Fibroblast of the aortic adventitia (primary cell): ENCODE measurements at places on chromosomes 2 and 18. TPM values are rescaled to one million over a fixed set of nuclear protein-coding genes. Genes with fewer than 3 reads are reported as not detected.

DNA sequence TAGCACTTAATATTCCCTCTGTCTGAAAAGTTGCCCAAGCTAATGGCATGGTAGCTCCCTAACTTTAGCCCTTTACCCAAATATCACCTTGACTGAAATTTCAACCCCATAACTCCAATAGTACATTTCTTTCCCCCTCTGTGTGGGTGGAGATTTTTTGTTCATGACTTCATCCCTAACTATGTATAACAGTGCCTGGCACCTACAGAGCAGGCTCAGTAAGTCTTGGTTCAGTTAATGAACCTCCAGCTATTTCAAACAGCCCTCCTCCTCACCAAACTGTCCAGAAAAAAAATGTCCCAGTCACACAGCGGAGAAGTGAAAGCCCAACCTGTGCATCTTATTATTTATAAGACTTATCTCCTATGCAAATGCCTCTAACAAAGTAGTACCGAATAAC, 18.6 kb downstream of the BUB1 start:
- peak; percentile 5 for DNase-seq

DNA sequence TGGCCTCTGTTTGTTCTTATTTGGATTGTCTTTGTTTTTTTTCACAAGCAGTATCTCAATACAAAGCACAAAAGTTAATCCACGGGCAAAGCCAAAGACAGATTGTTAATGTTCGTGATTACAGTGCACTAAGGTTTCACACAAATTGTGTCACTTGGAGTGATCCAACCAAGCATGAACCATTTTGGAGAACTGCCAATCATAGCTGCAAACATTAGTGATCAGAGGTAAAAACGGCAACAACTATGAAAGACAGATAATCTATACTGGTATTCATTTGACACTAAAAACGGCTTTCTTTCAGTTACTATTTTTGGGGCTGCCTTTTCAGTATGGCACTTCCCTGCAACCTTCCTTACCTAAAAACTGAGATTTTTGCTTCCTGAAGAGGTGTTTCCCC, 213.1 kb upstream of the GULP1 start:
- no peak for DNase-seq

DNA sequence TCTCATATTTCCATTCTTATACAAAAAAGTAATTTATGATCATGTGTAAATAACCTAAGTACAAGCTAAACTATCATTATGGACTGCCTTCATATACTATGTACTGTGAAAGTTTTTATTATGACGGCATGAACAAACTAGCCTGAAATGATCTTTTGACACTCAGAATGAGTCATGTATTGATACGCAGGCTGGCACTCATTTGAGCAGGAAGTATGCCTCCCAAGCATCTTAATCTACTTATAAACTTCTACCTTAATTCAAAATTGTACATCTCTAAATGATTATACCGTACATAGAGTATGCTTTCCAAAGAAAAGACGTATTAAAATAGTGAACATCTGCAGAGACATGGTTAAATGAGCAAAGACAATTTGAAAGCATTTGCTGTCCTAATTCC, 207.1 kb upstream of the SPOPL start:
- DNase-seq = no peak

The ALPG gene
- not detected in 2 replicates for total RNA-seq

DNA sequence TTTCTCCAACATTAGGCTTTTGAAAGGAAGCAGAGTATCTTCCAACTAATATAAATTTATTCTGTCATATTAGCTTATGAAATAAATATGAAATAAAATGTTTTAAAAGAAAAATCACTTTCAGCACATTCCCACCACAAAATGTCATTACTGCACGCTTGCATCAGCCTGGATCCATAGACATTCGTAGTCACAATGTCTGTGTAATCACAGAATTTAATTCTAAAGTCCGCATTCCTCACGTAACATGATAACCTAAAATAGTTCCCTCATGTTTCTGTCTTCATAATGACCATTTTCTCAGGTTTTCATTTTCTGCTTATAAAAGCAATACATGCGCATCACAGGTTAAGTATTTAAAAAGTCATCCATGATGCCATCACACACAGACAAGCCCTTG, 47.1 kb downstream of the HDAC4 start:
- DNase-seq = no peak
